Tibial nerve (tissue), 4 donors: ENCODE measurements at places on chromosomes 1 and 21.

DNA sequence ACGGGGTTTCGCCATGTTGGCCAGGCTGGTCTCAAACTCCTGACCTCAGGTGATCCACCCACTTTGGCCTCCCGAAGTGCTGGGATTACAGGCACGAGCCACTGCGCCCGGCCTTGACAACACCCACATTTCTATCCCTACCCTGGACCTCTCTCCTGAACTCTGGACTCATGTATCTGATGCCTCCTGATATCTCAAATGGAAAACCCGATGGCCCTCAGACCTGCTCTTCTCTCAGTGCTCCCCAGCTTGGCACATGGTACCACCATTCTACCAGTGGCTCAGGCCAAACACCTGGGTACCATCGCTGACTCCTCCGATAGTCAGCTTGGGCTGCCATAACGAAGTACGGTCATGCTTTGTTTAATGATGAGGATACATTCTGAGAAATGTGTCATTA, 8.5 kb upstream of the RHBG start:
- no peak overlapping the region for H3K4me3 ChIP-seq
- H3K27me3 ChIP-seq: peaks cover 59% of the 10 kb centered on the region
- no peak for DNase-seq
- H3K4me1 ChIP-seq: no peaks in the 10 kb centered on the region
- H3K36me3 ChIP-seq: no peaks in the 10 kb centered on the region
- no peak overlapping the region for H3K27ac ChIP-seq

- H3K4me3 ChIP-seq: no peak overlapping the region
- no peak for DNase-seq
- no peak overlapping the region for H3K27ac ChIP-seq
- H3K36me3 ChIP-seq: no peaks in the 10 kb centered on the region
Measured at GRCh38 chr1:18058981-18059605, 48.5 kb upstream of the IGSF21 start.

GRCh38 chr1:165352442-165353293, 3.8 kb downstream of the LMX1A start:
- H3K36me3 ChIP-seq: no peaks in the 10 kb centered on the region
- no peak for DNase-seq
- H3K4me1 ChIP-seq: peaks cover 53% of the 10 kb centered on the region
- no peak overlapping the region for H3K4me3 ChIP-seq

GRCh38 chr1:15523104-15524020, 653 bp downstream of the CASP9 start:
- H3K36me3 ChIP-seq: peaks cover 3% of the 10 kb centered on the region
- peak overlapping the region; percentile 96 for H3K27ac ChIP-seq
- no peaks in the 10 kb centered on the region for H3K27me3 ChIP-seq
- H3K4me1 ChIP-seq: peaks cover 24% of the 10 kb centered on the region
- H3K4me3 ChIP-seq: peak overlapping the region; percentile 77

GRCh38 chr21:45943630-45944540, 37.7 kb upstream of the COL6A1 start:
- no peaks in the 10 kb centered on the region for H3K4me1 ChIP-seq
- no peak overlapping the region for H3K27ac ChIP-seq
- DNase-seq: no peak
- H3K36me3 ChIP-seq: no peaks in the 10 kb centered on the region

GRCh38 chr1:56501426-56501825, 77.9 kb downstream of the PLPP3 start:
- H3K27ac ChIP-seq: no peak overlapping the region
- H3K4me1 ChIP-seq: peaks cover 65% of the 10 kb centered on the region
- no peaks in the 10 kb centered on the region for H3K27me3 ChIP-seq
- DNase-seq: no peak
- H3K36me3 ChIP-seq: no peaks in the 10 kb centered on the region

DNA sequence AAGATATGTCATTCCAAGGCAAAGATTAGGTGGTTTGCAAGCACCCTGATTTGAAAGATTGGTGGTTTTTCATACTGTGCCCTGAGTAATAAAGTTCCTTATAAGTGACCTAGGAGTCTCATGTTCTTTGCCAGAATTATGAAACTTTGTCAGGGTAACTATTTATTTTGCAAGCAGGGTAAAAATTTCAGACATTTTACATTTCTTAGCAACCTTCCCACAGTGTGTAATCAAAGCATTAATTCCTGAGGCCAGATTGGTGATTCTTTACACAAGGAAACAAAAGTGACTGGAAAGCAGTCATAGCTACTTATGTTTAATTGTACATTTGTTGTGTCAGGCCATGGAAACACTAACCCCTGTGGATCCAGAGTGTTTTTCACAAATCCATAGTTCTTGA, 998.0 kb upstream of the B3GALT2 start:
- H3K4me1 ChIP-seq: no peaks in the 10 kb centered on the region
- no peaks in the 10 kb centered on the region for H3K27me3 ChIP-seq
- no peak for DNase-seq
- H3K27ac ChIP-seq: no peak overlapping the region
- no peak overlapping the region for H3K4me3 ChIP-seq

- H3K36me3 ChIP-seq: no peaks in the 10 kb centered on the region
- H3K4me3 ChIP-seq: no peak overlapping the region
- DNase-seq: no peak
- H3K27ac ChIP-seq: no peak overlapping the region
Measured at GRCh38 chr1:227586733-227587132, 23.4 kb downstream of the ZNF678 start.

GRCh38 chr1:56105397-56105796, 474.0 kb downstream of the PLPP3 start:
- no peak overlapping the region for H3K4me3 ChIP-seq
- no peaks in the 10 kb centered on the region for H3K27me3 ChIP-seq
- H3K36me3 ChIP-seq: no peaks in the 10 kb centered on the region
- no peak for DNase-seq

GRCh38 chr1:25068829-25069228, 138.8 kb upstream of the RUNX3 start:
- no peak for DNase-seq
- H3K4me3 ChIP-seq: no peak overlapping the region
- no peaks in the 10 kb centered on the region for H3K4me1 ChIP-seq
- no peaks in the 10 kb centered on the region for H3K36me3 ChIP-seq
- H3K27me3 ChIP-seq: no peaks in the 10 kb centered on the region

DNA sequence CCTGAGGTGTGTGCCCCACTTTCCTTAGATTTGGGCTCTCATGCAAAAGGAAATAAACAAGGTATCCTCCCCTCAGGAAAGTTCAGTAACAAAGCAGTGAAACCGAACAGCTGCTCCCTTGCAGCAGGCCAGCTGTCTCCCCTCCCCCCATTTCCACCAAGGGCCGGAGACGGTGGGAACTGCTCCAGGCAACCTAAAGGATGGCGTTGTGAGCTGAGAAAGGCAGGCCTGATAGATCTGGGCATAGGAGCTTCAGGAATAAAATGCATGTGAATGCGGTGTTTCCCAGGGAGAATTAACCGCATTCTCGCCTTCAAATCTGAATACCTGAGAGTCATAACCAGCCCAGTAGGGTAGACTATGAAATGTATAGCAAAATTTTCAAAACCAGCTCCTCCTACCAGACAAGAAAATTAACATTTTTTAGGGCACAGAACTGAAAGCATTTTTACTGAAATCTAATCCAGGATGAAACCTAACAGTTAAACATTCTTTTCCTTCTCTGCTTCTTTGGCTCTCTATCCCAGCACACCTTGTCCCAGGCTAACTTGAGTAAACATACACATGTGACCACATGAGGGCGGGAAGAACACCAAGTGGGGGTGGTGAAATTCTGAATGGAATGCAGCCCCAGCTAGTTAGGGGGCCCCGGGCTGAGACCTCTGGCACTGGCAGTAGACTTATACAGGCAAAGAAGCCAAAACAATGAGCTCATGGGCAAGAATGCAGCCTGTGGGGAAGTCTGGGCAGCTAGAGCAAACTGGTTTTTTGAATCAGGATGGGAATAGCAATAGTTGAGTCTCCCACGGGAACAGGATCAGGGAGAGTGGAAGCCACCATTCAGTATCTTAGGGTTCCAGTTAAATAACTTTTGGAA, 11.5 kb downstream of the MCL1 start:
- peak; percentile 89 for DNase-seq
- no peaks in the 10 kb centered on the region for H3K36me3 ChIP-seq
- peaks cover 87% of the 10 kb centered on the region for H3K4me1 ChIP-seq

- H3K27ac ChIP-seq: no peak overlapping the region
- H3K4me3 ChIP-seq: no peak overlapping the region
- H3K36me3 ChIP-seq: no peaks in the 10 kb centered on the region
- H3K27me3 ChIP-seq: no peaks in the 10 kb centered on the region
Measured at GRCh38 chr1:214018386-214019268, 30.9 kb downstream of the PROX1 start.

GRCh38 chr21:43925096-43925481, 60.1 kb downstream of the AGPAT3 start:
- H3K36me3 ChIP-seq: peaks cover 19% of the 10 kb centered on the region
- H3K4me3 ChIP-seq: no peak overlapping the region
- H3K27me3 ChIP-seq: no peaks in the 10 kb centered on the region

DNA sequence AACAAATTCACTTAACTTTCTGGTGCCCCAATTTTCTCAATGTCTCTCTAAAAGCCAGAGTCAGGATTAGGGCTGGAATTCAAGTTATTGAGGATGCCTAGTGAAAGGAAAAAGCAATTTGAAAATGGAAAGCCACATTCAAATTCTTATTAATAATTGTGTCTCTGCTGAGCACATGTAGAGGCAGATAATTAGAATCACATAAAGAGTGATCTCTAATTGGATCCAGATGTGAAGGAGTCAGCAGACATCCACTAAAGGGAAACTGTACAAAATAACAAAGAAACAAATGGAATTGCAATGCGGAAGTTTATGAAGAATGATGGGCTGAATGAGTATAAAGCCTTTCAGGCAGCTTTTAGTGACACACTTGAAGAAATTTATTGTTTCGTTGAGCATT, 482.6 kb downstream of the TTLL7 start:
- no peak overlapping the region for H3K4me3 ChIP-seq
- no peaks in the 10 kb centered on the region for H3K36me3 ChIP-seq
- DNase-seq: no peak
- H3K4me1 ChIP-seq: no peaks in the 10 kb centered on the region

GRCh38 chr1:89953131-89953626, 41.7 kb upstream of the ZNF326 start:
- H3K27ac ChIP-seq: no peak overlapping the region
- H3K4me1 ChIP-seq: peaks cover 12% of the 10 kb centered on the region
- H3K36me3 ChIP-seq: no peaks in the 10 kb centered on the region
- DNase-seq: no peak
- H3K27me3 ChIP-seq: no peaks in the 10 kb centered on the region
- H3K4me3 ChIP-seq: no peak overlapping the region

DNA sequence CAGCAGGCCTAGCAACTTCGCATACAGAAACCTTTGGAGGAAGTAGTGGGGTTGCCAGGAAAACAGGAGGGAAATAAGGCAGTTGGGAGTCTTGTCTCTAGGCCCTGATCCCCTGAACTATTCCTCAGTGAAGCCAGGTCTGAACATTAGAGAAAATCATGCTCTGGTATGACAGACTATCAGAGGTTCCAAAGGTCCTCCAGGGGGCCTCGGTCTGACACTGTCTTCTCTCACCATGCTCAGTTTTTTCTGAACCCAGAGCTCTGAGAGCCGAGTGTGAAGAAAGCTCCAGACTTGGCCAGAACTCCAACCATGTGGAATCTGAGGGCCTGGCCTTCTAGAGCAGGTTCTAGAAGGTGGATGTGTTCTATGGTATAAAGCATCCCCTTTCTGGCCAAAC, 4.0 kb downstream of the TOMM40L start:
- H3K36me3 ChIP-seq: peaks cover 30% of the 10 kb centered on the region
- H3K4me1 ChIP-seq: peaks cover 5% of the 10 kb centered on the region
- H3K27me3 ChIP-seq: no peaks in the 10 kb centered on the region
- no peak for DNase-seq

DNA sequence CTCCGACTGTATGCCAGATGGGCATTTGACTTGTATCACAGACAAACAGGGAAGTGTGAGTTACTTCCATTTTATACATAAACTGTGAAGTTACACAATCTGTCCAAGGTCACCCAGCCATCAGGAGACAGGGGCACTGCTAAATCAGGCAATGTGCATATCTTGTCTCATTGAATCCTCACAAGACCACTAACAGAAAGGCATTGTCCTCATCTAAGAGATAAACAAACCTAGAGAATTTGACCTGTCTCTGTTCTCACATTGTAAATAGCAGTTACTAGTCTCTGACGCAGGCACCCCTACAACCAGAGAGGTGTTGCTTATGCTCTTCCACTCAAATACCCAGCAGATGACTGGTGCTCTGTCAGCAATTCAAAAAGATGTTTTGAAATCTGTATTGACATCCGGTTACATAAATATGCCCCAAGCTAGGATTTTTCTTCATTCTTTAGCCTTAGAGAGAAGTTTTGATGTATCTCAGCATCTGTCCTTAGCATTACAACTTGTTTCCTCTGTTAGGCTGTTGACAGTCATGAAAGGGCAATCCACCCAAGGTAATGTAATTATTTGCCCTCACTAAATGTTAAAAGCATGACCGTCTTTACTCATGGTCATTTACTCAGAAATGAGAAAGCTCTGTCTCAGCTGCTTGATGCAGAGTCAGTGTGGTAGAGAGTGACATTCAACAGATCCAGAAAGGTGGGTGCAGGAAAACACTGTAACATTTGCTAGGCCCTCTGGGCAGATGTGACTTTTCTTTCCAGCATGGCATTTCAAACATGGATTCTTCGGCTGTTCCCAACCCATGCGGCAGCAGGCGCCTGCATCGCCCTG, 51.9 kb upstream of the ZNF326 start:
- H3K27me3 ChIP-seq: no peaks in the 10 kb centered on the region
- no peak overlapping the region for H3K27ac ChIP-seq
- H3K4me3 ChIP-seq: no peak overlapping the region
- H3K4me1 ChIP-seq: peaks cover 36% of the 10 kb centered on the region
- no peak for DNase-seq

DNA sequence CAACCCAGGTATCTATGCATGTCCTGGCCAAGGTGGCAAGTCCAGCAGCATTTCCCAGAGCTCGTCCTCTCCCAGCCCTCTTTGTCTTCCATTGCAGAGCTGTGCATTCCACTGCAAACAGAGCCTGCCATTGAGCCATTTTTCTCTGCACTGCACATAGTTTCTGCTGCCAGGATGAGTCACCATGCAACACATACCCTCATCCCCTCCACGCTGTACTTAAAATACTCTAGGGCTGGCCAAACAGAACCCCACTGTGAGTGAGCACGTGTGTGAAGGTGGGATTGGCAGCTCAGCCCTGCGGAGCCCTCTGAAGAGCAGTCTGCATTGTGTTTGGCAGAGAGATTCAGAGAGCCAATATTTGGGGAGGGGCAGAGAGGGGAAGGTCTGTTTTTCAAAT, 3.9 kb upstream of the ATP1B1 start:
- no peak for DNase-seq
- H3K27me3 ChIP-seq: no peaks in the 10 kb centered on the region
- H3K4me3 ChIP-seq: no peak overlapping the region

DNA sequence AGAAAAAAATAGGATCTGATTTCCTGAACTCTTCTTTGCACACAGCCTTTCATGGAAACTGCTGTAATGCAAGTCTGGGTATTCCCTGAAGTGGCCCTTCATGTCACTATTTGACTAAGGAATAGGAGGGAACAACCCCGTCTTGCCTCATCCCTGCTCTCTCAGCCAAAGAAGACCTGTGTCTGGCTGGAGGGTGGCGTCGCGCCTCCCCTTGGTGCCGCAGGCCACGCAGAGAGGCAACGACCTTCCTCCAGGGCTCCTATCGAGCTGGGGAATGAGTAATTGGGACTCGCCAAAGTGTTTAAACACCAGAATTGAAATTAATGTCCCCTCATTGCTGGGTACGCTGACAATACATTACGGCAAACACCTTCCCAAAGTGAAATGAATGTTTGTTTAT, 129.8 kb downstream of the PBX1 start:
- no peaks in the 10 kb centered on the region for H3K36me3 ChIP-seq
- H3K4me1 ChIP-seq: peaks cover 3% of the 10 kb centered on the region
- H3K27me3 ChIP-seq: no peaks in the 10 kb centered on the region
